NCI-H2081 (cell line): ENCODE measurements at places on chromosomes 2 and 18.

- DNase-seq: no peak
Observed at GRCh38 chr2:99085421-99085820, 56.1 kb upstream of the C2orf15 start.

GRCh38 chr2:156483741-156484173, 47.6 kb downstream of the GPD2 start:
- no peak for DNase-seq

- DNase-seq: peak; percentile 91
Observed at GRCh38 chr2:147525819-147526489, 318.9 kb upstream of the ACVR2A start.

GRCh38 chr2:234829074-234829455, 122.8 kb upstream of the SH3BP4 start:
- DNase-seq: no peak

GRCh38 chr18:49380801-49381200, 79.6 kb downstream of the DYM start:
- DNase-seq: no peak

GRCh38 chr18:62585274-62586150, 62.7 kb downstream of the ZCCHC2 start:
- no peak for DNase-seq

- no peak for DNase-seq
Observed at GRCh38 chr2:68905116-68905515, 33.9 kb upstream of the BMP10 start.

- DNase-seq: no peak
Observed at GRCh38 chr2:33603416-33603815, 4.3 kb upstream of the FAM98A start.

- DNase-seq: peak; percentile 10
Observed at GRCh38 chr2:25566094-25566493, 107.3 kb downstream of the DTNB start.

GRCh38 chr2:50995610-50996009, 36.3 kb downstream of the NRXN1 start:
- no peak for DNase-seq

DNA sequence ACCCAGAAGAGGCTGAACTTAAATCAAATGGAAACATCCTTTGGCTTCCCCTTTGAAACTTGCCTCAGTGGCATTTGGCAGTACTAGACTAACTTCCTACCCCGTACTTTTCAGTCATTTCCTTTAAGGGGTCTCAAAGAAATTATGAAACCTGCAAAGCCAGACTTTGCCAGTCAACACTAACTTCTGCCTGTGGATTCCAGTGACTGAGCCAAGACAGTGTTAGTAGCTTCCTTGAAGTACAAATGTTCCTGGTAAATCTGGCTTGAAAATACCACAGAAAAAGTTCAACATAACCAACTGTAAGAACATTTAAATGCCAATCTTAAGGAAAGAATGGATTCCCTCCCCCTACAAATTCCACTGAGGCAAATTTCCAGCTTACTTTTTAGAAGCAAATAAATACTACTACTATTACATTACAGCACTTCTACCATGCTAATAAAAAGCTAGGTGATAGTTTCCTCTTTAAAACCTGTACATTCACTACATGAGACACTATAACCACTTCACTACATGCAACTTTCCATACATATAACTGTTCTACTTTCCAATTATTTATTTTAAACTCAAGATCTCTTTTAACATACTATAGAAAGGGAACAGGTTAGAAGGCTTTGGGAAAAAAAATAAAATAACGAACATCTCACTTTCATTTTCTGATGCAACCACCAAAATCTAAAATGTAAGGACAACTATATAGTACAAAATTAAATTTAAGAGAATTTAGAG, 2.4 kb downstream of the PELI1 start:
- no peak for DNase-seq

DNA sequence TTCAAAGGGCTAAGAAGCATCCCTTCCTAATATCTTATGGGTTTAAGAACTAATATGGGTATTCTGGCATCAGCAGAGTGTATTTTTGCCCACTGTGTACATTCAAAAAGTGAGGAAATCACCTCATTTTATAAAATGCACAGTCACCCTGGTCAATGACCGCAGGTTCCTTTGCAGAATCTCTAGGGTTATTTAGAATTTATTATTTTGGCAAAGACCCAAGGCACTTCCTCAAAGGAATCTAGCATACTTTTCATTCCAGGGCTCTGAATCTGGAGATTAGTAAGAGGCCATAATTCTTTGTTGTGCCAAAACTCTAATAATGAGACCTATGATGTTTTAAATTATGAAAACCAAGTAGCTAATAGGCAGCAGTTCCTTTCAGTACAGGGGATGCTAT, 27.2 kb upstream of the CDH2 start:
- no peak for DNase-seq

GRCh38 chr18:55768255-55768654, 180.3 kb upstream of the TCF4 start:
- no peak for DNase-seq

DNA sequence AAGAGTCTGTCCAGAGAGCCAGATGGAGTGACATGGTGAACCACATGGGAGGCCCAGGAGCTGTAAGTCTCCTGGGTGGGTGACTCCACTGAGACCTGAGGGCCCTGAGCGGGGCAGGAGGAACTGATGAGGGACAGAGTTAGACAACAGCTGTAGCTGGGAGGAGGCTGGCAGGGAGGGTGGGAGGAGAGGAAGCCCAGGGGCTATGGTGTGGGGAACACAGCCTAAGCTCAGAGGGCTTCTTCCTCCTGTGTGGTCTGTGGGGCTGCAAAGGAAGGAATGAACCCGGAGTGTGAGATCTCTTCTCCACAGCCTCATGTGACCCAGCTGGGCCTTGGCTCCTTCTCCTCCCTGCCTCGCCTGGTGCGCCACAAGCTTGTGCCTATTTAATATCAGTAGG, 395.6 kb upstream of the HS6ST1 start:
- no peak for DNase-seq

GRCh38 chr2:233140077-233140585, 80.0 kb downstream of the INPP5D start:
- DNase-seq: no peak

DNA sequence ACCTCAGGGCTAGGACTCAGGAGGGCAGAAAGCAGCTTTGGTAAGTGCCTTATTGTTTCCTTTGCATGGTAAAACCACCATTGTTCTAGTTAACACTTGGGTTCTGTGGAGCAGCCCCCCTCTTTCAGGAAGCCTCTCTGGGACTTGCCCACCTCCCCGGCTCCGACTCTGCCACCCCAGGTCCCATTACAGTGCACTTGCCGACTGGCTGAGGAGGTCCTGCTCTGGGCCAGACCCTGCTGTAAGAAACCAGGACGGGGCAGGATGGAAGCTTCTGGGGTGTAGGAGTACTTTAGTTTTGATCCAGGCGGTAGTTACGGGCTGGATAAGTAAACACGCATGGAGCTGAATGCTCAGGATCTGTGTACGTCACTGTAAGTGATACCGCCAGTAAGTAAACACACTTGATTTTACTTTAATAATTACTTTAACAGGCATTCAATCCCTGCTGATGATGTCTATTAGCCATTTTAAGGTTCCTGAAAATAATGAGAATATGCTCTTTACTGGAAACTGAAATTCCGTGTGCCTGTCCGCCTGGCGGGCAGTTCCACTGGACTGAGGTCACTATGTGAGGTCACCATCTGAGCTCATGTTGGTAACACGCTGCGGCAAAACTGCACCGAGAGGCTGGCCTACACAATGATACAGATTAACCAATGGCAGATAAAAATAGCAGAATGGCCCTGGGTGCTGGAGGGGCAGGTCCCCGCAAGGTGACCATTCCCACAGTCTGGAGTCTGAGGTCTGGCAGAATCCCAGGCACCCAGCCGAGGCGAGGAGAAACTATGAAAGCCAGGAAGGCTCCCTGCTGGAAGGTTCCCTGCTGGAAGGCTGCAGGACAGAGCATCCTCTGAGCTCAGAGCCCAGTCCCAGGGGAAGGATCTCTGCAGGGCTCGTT, 25.2 kb downstream of the HS1BP3 start:
- DNase-seq: no peak

- no peak for DNase-seq
Observed at GRCh38 chr2:5285872-5286769, 406.1 kb upstream of the SOX11 start.

DNA sequence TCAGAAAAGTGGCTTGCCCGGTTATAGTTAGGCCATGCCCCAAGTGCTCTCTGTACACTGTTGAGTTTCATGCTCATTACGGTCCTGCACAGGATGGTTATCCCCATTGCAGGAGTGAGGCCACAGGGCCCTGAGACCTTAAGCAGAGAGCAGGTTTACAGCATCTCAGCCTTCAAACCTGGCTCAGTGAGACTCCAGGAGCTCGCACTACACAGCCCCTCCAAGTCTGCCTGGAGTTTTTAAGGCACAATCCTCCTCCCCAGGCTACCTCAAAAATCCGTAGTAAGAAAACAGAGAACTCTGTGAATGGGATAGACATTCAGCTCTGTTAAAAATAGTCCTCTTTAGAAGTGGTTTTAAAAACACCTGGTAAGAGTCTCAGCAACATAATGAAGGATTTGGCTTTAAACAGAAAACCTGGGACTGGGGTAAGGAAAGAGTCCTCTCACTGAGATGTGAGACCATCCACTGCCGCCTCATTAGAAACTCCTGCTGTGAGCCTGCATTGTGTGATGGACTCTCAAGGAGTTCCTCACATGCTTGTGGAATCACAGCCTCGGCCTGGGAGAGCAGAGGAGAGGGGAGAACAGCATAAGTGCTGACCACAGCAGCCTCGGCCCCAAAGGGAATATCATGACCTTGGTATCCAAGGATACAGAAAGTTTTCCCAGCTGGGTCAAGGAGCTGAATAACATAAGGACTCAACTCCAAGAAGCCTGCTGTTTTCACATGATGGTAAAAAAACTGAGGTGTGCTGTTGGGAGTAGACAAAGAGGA, 214.8 kb downstream of the ATAD2B start:
- no peak for DNase-seq

DNA sequence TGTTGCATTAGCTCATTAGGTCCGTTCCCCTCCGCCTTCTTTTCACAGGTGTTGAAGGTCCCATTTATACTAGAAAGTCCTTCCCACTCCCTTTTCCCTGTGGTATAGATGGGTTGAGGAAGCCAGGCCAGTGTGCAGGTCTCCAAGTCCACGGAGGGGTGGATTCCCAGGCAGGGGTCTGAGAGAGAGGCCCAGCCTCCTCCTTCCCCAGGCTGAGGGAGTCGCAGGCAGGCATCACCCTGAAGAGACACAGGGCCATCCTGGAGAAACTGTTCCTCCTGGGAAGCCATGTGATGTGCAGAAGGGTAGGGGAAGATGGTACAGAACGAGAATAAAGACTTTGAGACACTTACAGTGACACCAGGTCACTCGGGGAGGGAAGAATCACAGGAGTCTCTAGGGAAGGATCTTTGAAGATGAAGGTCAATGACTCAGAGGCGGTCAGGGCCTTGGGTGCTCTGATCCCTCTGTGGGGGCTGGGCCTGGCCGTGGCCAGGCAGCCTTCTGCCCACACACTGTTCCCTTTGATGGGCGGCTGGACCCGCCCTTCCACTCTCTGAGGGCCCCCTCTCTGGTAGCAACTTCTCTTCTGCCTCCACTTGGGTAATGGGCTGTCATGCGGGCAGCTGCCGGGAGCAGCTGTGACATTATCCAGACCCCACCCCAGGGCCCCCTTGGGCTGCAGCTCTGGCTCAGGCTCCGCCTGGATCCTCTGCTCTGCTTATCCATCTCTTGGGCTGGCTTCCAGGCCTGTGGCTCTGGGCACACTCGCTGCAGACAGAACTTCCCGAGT, 45.1 kb downstream of the RHOB start:
- DNase-seq: no peak

DNA sequence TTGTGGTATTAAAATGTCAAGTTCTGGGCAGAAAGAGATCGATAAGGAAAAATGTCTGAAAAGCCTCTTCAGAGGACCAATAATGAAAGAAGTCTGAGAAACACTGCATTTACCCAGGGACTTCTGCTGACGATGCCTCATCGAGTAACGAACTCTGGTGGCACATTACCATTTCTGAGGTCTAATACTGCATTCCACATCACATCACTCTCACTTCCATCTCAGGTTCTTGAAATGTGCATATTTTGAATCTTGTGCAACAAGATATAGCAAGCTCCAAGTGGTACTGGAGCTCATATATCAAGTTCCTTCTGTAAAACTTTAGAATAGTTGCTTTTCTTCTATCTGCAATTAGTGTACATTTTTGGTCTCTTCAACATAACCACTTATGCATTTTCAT, 619.1 kb upstream of the DDX18 start:
- DNase-seq: no peak

DNA sequence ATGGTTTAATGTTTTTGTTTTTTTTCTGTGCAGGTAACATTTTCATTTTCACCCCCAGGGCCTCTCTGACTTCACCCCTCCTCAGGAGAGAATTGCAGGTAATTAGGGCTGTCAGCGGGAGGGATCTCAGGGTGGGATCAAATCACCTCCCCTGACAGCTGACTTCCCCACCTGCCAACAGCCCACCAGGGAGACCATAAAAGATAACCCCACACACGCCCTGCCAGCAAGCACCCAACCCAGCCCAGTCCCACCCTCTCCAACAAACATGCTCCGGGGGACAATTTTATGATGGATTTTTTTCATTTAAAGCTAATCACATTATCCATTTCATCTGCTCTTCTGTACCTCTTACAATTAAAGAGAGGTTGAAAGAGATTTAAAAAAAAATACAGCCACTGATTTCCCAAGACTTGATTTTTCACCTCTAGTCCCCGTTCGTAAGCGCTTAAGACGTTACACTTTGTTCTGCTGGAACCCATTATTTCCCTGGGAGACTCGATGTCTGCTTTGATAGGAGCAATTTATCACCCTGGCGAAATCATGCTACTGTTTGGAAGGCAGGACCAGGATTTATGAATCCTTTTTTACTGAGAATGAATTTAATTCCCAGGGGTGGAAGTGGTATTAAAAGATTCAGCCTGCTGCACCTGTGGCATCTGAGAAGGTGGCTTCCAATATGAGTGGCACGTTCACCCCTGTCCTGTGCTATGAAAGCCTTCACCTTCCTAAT, 232.9 kb upstream of the ID2 start:
- peak; percentile 82 for DNase-seq

- no peak for DNase-seq
Observed at GRCh38 chr2:105711394-105711793, 33.3 kb upstream of the NCK2 start.

DNA sequence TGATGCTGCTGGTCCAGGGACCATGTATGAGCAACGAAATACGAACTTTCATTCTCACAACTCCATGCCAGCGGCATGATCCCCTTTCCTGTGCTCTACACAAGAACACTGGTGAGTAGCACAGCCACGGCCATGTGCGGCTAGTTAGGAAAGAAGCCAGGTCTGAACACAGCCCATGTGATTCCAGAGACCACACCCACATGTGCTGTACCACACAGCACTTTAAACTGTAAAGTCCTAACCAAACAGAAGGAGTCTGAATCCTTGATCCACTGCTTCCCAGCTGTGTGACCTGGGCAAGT, 33.0 kb upstream of the ACAA2 start:
- DNase-seq: no peak

- DNase-seq: no peak
Observed at GRCh38 chr2:158701101-158701500, 94.0 kb upstream of the DAPL1 start.

DNA sequence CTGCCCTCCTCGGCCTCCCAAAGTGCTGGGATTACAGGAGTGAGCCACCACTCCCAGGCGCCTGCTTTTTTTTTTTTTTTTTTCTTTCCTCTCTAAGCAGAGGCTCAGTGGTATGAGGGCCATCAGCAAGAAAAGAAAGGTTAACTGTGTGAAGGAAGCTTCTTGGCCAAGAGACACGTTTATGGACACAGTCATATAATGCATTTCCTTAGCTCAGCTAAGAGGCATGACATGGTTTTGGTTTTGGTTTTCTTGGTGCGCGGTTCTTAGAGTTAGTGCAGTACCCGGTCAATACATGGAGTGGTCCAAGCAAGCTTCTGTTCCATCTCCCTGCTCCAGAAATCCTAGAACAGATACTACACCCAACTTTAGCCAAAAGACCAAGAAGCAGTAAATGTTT, 42.6 kb downstream of the RALBP1 start:
- no peak for DNase-seq
